ENCODE measurements at places on chromosomes 1 and 21. TPM values are rescaled to one million over a fixed set of nuclear protein-coding genes. Genes with fewer than 3 reads are reported as not detected.

- DNase-seq = no peak
Observed at GRCh38 chr1:67214420-67215174, 48.3 kb downstream of the IL23R start.

Gene TOR3A
- 27.7 TPM for total RNA-seq

- no peak for DNase-seq
Observed at GRCh38 chr1:176102768-176103350, 104.2 kb downstream of the COP1 start.

GRCh38 chr1:151992303-151993083 lies 1.2 kb downstream of the S100A10 start:
- DNase-seq = peak; percentile 80

- no peak for DNase-seq
Observed at GRCh38 chr1:183330335-183330734, 87.8 kb downstream of the NMNAT2 start.

- DNase-seq = no peak
Observed at GRCh38 chr1:3669421-3669821, 17.1 kb downstream of the TP73 start.

- no peak for DNase-seq
Observed at GRCh38 chr1:97983126-97983525, 62.3 kb upstream of the DPYD start.

- no peak for DNase-seq
Observed at GRCh38 chr1:48450505-48450904, 21.5 kb downstream of the SPATA6 start.

- no peak for DNase-seq
Observed at GRCh38 chr1:78003070-78003746, 1.5 kb upstream of the DNAJB4 start.

- no peak for DNase-seq
Observed at GRCh38 chr1:187894349-187894748, 1065.6 kb downstream of the PLA2G4A start.

DNA sequence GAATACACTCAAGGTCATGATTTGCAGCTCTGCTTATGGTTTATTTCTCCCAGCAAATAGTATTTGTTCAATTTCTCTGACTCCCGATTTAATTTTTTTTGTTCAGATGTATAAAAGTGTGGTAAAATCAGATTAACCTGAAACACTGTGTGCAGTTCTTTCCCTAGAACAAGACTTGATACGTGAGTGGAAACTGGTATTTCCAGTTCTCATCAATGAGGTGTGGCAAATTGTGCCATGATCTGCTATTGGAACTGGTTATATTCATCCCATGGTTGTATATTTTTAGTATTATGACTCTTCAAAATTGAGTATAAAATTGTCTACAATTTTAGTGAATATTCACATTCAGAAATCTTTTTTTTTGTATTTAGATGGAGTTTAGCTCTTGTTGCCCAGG lies 76.8 kb upstream of the IVNS1ABP start:
- no peak for DNase-seq

DNA sequence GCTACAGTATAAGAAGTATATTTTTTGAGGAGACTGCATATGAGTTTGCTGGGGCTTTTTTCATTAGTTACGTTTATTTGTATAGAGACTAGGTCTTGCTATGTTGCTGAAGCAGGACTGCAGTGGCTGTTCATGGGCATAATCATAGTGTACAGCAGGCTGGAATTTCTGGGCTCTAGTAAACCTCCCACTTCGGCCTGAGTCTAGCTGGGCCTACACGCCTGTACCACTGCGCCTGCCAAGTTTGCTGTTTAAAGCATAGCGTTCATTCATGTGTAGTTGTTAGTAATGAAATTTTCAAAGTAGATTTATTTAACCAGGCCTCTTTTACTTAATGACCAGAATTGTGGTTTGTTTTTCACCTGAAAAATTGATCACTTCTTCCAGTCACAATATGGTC lies 33.8 kb downstream of the HS2ST1 start:
- DNase-seq = no peak

DNA sequence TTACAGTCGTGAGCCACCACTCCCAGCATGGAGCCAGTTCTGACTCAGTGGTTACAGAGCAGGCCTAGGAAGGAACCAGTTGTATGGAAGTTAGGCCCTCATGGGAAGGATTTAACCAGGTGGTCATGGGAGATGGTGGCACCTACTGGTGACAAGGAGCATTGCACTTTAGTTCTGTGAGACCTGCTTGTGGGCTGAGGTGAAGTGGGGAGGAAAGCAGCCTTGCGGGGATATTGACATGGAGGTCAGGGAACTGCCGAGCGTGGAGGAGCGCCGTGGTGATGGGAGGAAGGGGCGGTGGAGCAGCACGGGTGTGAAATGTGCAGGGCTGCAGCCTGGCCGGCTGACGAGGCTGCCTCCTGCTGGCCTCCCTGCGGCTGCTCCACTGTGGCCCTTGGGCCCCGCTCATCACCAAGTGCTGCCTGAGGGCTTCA lies 100.4 kb downstream of the GALNT2 start:
- no peak for DNase-seq

- DNase-seq = no peak
Observed at GRCh38 chr1:9609998-9610397, 21.3 kb downstream of the TMEM201 start.

DNA sequence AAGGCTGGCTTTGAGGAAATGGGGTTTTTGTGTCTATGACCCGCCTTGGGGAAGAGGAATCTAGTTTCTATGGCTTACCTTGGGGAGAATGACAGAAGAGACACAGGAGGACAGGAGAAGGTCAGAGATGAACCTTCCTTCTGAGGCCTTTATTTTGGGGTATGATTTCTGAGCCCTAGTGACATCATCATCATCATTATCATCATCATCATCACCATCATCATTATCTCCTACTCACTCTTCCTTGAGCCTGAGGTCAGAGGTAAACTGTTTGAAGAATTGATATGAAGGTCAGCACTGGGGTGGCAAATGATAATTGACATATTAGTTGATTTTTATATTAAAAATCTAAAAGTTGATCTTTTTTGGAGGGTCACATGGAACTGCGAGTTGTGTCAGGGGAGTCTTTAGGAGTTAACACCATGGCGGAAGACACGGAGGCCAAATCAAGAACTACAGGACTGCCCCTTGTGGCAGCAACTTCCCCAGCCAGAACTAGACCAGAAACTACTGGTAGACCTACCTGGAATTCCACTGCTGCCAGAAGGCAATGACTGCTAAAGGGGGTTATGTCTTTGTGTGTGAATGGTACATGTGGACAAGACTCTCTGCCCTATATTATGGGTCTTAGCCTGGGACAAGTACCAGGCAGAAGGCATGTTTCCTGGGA lies 49.8 kb upstream of the WLS start:
- no peak for DNase-seq

Gene ZP4
- total RNA-seq = not detected

DNA sequence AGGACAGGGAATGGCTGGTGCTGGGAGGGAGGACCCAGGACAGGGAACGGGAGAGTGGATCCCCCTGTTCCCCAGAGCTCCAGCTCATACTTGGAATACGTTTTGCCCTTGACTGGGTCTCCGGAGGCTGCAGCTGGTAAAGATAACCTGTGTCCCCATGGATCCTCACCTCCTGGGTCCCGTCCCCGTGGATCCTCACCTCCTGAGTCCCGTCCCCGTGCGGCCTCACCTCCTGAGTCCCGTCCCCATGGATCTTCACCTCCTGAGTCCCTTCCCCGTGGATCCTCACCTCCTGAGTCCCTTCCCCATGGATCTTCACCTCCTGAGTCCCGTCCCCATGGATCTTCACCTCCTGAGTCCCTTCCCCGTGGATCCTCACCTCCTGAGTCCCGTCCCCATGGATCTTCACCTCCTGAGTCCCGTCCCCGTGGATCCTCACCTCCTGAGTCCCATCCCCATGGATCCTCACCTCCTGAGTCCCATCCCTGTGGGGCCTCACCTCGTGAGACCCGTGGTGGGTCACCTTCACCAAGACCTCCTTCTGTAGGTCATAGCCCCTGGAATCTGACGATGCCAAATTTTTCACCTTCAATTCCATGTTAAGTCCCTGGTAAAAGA lies 61.4 kb downstream of the SCCPDH start:
- DNase-seq = no peak

DNA sequence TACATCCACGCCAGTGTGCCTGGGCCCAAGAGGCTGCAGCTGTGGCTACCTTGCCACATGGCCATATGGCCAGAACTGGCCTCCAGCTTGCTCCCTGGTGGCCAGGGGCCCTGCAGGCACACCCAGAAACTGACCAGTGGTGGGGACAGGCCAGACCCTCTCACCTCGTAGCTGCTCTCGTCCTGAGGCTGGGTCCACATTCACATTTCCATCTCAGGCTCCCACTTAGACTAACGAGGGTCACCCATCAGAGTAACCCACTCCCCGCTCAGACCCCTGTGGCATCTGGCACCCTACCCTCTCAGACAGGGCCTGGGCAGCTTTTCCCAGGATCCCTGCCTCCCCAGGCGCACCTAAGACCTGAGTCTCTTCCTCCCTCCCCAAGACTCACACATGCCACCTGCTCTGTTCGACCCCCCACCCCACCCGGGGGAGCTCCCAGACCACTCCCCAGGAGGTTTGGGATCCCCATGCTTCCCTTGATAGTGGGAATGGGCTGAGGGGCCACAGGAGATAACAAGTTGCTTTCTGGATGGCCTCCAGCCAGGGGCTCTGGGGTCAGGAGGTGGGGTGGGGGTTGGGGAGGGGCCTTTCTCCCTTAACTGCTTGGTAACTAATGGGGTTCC lies 21.3 kb upstream of the RNU1-4 start:
- DNase-seq = no peak

Gene MRPL55
- total RNA-seq = 64.7 TPM

DNA sequence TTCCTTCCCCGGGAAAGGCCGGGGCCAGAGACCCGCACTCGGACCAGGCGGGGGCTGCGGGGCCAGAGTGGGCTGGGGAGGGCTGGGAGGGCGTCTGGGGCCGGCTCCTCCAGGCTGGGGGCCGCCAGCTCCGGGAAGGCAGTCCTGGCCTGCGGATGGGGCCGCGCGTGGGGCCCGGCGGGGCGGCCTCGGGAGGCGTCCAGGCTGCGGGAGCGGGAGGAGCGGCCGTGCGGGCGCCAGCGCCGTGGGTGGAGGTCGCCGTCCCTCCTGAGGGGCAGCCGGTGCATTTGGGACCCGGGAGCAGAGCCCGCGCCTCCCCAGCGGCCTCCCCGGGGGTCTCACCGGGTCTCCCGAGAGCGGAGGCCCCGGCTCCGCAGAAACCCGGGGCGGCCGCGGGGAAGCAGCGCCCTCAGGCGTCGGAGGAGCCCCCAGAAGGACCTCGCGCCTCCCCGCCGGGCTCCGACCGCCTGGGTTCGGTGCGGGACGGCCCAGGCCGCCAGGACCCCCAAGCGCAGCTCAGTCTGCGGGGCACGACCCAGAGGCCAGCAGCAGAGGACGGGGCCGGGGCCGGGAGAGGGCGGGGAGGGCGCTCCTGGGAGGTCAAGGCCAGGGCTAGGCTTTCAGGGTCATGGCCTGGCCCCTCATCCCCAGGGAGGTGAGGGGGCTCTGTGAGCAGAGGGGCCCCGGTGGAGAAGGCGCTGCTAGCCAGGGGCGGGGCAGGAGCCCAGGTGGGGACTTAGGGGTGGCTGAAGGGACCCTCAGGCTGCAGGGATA lies 7.2 kb upstream of the SLX9 start:
- no peak for DNase-seq

GRCh38 chr1:10046356-10047085 lies 13.8 kb downstream of the UBE4B start:
- DNase-seq = no peak
